ENCODE measurements at places on chromosomes 3 and 15. TPM values are rescaled to one million over a fixed set of nuclear protein-coding genes. Genes with fewer than 3 reads are reported as not detected.

IL16 gene
- polyA plus RNA-seq: 4.2 TPM

CLN6 gene
- polyA plus RNA-seq: 20.8 TPM

SPINT1 gene
- polyA plus RNA-seq: 0.83 TPM

ITGB5 gene
- polyA plus RNA-seq: 30.6 TPM

PDZRN3 gene
- 96.4 TPM for polyA plus RNA-seq

GOLGA6L10 gene
- polyA plus RNA-seq: 0.36 TPM

CSPG4 gene
- polyA plus RNA-seq: 85.0 TPM

ITIH3 gene
- 1.2 TPM for polyA plus RNA-seq

TMCO5A gene
- not detected for polyA plus RNA-seq

CEMIP gene
- polyA plus RNA-seq: 2.3 TPM

LMAN1L gene
- not detected for polyA plus RNA-seq

PRSS50 gene
- 0.44 TPM for polyA plus RNA-seq

GRCh38 chr3:145698749-145699148 is 462.2 kb downstream of the PLOD2 start:
- DNase-seq: no peak

- DNase-seq: peak; percentile 81
Measured at GRCh38 chr3:153232851-153233271, 70.8 kb downstream of the RAP2B start.

GRCh38 chr15:83365370-83365938 is 81.0 kb upstream of the BNC1 start:
- DNase-seq: peak; percentile 53

- DNase-seq: peak; percentile 67
Measured at GRCh38 chr15:71330638-71331162, 215.4 kb downstream of the THSD4 start.

- DNase-seq: peak; percentile 61
Measured at GRCh38 chr3:133506215-133506901, 67.1 kb upstream of the CDV3 start.

DNA sequence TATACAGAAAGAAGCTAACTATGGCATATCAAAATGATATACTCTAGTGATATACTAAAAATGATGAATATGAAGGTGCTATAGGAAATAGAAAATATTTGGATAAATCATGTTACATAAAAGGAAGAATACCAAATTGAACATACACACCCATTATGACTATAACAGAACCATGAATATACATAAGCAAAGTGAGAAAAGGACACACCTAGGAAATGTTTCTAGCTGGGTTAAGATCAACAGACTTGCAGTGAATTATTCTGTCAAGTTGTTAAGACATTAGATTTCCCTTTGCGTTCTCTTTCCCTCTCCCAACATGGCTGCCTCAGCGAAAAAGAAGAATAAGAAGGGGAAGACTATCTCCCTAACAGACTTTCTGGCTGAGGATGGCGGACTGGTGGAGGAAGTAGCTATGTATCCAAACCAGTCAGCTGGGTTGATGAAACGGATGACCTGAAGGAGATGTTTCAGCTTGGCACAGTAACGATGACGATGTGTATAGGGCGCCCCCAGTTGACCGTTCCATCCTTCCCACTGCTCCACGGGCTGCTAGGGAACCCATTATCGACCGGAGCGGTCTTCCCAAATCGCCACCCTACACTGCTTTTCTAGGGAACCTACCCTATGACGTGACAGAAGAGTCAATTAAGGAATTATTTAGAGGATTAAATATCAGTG is 20.2 kb upstream of the PARP14 start:
- DNase-seq: no peak

GRCh38 chr15:73034221-73034620 is 18.0 kb upstream of the NEO1 start:
- DNase-seq: no peak

GRCh38 chr15:62912808-62913207 is 129.7 kb upstream of the TPM1 start:
- DNase-seq: peak; percentile 41

DNA sequence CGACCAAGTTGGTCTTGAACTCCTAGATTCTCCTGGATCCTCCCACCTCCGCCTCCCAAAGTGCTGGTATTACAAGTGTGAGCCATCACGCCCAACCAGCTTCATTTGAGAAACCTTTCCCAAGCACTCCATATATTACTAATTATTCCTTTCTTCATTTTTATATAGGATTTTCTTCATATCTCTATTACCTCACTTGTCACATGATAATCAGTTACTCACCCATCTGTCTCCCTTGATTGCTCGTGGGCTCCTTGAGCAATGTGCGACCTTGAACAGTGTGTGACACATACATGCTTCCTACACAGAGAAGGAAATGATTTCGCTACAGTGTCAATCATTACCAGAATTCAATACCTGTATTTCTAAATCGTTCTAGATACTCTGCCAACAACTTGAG is 110.7 kb upstream of the C2CD4B start:
- no peak for DNase-seq

DNA sequence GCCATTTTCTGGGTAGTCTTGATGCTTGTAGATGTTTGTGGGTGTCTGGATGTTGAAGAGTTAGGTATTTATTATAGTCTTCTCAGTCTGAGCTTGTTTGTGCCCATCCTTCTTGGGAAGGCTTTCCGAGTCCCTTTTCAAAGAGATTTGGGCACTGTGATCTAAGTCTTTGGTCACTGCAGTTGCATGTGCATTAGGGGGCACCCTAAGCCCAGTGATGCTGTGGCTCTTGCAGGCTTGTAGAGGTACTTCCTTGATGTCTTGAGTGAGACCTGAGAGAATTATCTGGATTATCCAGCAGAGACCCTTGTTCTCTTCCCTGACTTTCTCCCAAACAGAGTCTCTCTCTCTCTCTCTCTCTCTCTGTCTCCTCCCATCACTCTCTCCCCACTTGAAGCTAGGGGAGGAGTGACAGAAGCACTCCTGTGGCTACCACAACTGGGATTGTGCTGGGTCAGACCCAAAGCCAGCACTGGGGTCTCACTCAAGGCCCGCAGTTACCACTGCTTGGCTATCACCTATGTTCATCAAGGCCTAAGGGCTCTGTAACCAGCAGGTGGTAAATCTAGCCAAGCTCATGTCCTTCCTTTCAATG is 68.5 kb downstream of the TMCO5A start:
- DNase-seq: peak; percentile 63

DNA sequence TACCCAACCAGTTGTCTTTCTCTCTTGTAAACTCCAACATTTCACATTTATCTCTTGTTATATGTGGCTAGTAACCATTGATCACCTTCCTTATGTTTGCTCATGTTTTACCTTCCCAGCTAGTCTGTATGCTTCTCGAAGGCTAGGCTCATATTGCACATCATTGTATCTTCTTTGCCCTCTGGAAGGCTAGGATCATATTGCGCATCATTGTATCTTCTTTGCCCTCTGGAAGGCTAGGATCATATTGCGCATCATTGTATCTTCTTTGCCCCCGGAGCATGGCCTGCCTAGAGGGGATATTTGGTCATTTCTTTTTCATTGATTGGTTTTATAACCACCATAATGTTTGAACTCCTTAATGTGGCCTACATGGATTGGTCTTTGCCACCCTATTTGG is 39.4 kb upstream of the ATP13A3 start:
- DNase-seq: no peak

- no peak for DNase-seq
Measured at GRCh38 chr15:63792584-63792983, 41.2 kb downstream of the HERC1 start.

GRCh38 chr3:153897842-153898241 is 223.3 kb upstream of the ARHGEF26 start:
- no peak for DNase-seq

- DNase-seq: no peak
Measured at GRCh38 chr3:55873523-55874254, 386.6 kb upstream of the WNT5A start.

DNA sequence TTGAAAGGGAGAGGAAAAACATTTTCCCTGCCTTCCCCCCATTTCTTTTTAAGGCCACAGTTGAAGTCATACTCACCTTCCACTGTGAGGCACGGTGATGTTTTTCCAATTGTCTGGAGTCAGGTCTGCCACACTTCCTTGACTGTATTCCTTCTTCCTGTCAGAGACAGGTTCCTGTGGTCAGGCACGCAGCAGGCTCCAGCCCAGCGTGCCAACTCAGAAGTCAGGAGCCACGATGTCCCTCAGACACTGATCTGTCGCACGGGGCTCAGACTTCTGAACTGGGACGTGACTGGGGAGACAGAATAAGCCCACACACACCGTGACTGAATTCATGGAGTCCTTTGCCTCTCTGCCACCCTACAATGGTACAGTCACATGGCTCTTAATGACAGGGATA is 41.2 kb upstream of the ADAMTS9 start:
- DNase-seq: peak; percentile 27

DNA sequence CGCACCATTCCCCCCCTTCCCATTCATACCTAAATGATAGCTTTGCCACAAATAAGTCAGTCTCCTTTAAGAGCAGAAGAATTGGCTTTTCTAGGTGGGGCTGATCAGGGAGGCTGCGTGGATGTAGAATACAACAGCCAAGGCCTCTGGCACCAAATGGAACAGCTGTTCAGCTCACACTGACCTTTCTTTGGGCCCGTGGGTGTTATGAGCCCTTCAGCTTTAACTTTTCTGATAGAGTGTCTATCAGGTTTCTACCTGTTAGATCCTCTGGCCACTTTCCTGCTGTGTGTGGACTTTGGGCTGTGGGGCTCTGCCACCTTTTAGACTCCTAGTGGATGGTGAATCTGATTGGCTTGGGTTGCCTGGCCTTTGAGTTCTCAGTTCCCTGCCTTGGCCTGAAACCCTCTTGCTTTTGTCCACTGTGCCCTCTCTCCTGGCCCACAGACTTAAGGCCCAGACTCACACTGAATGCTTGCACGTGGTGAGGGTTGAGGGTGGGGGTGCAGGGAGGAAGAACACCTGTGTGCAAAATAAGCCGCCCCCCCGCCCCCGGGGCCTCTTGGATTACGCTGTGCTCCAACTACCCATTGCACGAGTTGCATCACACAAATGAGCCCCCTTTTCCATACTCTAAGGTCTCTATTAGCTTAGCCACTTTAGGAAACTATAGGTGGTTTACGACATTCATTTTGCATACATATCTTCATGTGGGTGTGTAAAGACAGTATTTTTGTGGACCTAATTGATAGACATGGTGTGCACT is 1.3 kb upstream of the RFX7 start:
- peak; percentile 61 for DNase-seq

- DNase-seq: peak; percentile 93
Measured at GRCh38 chr3:135929670-135930069, 35.9 kb upstream of the PPP2R3A start.

DNA sequence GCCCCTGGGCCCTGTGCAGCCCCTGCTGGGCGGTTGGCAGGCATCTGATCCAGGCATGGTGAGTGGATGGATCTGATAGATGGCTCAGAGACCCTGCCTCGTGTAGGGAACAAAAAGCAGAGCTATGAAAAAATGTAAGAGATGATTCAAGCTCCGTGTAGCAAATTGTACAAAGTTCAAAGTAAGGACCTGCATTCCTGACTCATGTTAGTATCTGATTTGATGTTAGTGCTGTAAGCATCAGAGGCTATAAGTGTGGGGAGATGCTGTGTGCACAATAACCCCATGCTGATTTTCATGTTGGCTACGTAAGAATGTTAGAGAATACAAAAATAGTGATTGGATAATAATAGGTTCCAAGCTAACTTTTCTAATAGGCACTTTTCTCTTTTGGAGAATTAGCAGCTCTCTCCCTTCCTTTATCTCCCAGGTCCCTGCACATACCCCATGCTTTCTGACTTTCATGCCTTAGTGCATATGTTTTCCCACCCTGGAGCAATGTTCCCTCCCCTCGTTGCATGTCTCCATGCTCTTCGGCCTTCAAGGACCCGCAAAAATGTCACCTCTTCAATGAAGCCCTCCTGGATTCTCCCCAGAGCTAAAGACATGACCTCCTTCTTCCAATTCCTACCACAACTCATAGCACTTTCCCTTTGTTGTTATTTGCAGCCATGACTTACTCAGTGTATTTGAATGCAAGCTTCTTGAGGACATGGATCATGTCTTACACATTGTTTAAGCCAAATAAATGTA is 1.6 kb downstream of the CCR9 start:
- DNase-seq: no peak

DNA sequence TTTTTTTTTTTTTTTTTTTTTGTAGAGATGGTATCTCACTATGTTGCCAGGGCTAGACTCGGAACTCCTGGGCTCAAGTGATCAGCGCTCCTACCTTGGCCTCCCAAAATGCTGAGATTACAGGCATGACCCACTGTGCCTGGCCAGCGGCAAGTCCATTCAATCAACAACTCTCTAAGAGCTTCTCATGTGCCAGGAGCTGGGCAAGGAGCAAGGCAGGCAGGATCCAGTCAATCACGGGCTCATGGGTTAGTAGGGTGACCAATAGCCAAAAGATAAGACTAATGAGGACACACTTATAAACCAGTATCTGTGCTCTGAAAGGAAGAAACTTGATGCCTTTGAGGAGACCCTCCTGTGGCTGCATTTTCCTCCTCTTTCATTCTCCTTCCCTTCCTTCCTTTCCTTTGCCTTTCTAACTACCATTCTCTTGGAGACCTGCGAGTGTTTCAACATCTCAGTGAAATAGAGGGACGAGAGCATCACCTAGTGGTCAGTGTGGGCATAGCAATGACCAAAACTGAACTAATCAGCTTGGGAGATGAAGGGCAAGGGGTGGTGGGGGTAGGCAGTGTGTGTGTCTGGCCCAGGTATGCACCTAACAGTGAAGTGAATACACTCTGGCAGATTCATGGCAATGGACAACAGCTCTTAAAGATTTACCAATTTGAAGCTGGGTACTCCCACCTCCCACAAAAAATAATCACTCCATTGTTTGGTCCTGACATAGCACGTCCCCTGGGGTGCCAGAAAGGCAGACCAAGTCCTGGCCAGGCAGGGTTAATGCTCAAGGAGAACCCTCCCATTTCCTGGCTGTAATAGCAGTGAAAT is 6.3 kb downstream of the RPP25 start:
- DNase-seq: peak; percentile 85

- DNase-seq: no peak
Measured at GRCh38 chr15:73518180-73518862, 75.4 kb downstream of the REC114 start.

GRCh38 chr15:58066042-58066867 is 744 bp upstream of the ALDH1A2 start:
- peak; percentile 79 for DNase-seq

- DNase-seq: no peak
Measured at GRCh38 chr3:11607816-11608215, 35.9 kb downstream of the VGLL4 start.

GRCh38 chr3:11919390-11919789 is 72.7 kb upstream of the TAMM41 start:
- no peak for DNase-seq

- DNase-seq: no peak
Measured at GRCh38 chr3:43969944-43970343, 271.7 kb upstream of the TOPAZ1 start.

Data from muscle of leg (tissue), 16 donors.